ENCODE measurements at places on chromosomes 1 and 21.

GRCh38 chr1:110495926-110496600 is 22.9 kb downstream of the KCNA10 start:
- DNase-seq, result peak; percentile 48

- DNase-seq, result no peak
Observed at GRCh38 chr1:10186331-10187025, 23.9 kb upstream of the KIF1B start.

DNA sequence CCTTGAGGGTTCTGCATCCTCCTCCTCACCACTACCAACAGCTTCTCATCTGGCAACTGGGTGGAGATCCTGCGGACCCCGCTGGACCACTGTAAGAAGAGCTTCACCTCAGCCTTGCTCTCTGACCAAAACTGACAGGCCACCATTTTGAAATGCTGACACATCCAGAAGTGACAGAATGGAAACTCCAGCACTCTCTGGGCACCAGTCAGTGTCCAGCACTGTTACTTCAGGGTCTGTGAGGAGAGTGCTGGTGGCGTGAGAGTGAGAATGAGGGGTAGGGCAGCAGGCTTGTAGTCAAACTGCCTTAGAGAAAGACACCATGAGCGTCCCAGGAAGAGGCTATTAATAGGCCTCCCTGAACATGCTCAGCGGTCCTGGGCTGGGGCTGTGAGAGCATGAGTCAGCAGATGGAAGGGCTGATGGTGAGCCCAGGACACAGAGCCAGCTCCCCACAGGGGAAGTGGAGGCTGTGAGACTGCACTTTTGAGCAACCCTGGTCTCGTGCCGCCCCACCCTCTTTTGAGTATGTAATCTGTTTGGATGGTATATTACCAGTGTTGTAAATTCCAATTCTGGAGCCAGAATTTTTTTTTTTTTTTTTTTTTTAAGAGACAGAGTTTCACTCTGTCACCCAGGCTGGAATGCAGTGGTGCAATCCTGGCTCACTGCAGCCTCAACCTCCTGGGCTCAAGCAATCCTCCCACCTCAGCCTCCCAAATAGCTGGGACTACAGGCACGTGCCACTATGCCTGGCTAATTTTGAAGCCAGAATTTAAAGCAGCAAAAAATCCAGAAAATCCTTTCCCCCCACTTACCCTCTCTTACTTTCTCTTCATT is 34.4 kb upstream of the SLC30A1 start:
- DNase-seq, result peak; percentile 41

- DNase-seq, result no peak
Observed at GRCh38 chr1:113980110-113980509, 836 bp downstream of the OLFML3 start.

DNA sequence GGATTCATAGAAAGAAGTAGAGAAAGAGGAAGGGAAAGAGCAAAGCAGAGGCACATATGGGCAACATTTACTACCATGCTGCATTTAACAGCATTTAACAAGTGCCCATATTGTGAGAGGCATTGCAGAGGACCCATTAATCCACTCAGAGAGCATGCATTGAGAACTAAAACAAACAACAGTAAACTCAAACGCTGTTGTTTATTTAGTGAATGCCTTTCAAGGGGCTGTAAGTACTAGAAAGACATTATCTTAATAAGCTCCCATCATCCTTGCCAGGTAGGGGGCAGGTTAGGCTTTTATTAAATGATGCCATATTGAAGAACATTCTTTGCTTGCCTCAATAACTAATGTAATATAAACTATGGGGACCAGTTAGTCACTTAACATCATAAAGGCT is 254.3 kb upstream of the DAB1 start:
- no peak for DNase-seq

GRCh38 chr1:206713070-206713469 is 28.4 kb downstream of the MAPKAPK2 start:
- no peak for DNase-seq

DNA sequence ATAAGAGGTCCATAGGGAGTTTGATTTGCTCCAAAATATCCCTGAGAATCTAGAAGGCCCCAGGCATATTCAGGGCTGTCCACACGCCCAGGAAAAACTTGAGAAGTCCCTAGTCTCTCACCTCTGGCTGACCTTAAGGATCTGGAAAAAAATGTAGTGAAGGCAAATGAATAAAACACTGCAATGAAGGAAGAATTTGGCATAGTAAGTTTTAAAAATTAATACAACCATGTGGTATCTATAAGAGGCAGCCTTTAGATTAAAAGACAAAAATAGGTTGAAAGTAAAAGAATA is 91.3 kb downstream of the COLGALT2 start:
- no peak for DNase-seq

DNA sequence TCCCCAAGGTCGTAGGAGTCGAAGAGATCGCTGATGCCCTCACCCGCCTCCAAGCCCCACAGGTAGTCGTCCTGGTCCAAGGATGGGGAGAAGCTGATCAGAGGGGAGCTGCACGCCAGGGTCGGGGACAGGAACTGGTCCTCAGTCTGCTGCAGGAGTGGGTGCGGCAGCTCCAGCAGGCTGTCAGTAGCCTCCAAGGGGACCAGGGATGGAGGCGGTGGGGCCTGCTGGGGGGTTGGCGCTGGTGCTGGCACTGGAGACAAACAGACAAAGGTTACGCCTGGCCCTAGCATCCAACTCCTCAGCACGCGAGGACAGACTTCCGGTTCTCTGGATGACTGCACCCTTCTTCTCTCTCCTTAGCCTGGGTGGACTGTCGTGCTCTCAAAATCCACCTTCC is 21.1 kb downstream of the E2F2 start:
- DNase-seq, result no peak

DNA sequence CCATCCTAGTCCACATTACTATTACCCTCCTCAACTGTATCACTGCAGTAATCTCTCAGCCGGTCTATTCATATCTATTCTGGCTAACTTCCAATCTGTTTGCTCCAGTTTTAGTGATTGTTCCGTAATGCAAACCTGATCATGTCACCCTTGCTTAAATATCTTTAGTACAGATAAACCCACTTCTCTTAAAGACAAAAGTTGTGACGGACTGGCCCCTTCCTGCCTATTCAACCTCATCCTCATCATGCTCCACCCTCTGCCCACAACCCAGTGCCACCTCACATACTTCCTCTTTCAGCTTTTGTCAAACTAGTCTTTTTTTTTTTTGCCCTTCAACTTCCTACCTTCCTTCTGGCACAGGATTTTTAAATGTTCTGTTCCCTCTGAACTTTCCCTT is 2.8 kb upstream of the C1orf162 start:
- no peak for DNase-seq

DNA sequence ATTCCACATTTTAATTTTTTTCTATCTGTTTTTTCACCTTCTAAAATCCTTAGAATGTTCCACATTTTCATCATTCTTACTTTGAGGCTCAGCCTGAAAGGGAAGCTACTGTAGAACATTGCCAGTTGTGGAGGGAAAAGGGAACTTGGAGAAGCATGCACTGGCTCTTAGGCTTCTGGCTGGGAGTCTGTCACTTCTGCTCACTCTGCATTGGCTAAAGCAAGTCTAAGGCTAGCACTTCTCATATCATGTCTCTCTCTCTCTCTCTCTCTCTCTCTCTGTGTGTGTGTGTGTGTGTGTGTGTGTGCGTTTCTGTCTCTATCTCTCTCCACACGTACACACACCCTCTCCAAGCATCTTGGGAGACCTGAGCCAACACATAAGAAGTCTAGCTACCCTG is 49.6 kb upstream of the ADAR start:
- no peak for DNase-seq

- no peak for DNase-seq
Observed at GRCh38 chr1:226100436-226101391, 38.2 kb downstream of the H3-3A start.

GRCh38 chr1:59879574-59879973 is 47.0 kb downstream of the CYP2J2 start:
- DNase-seq, result peak; percentile 76

GRCh38 chr1:225933072-225933471 is 7.9 kb downstream of the LEFTY2 start:
- DNase-seq, result no peak

GRCh38 chr1:245311887-245312536 is 157.2 kb downstream of the KIF26B start:
- no peak for DNase-seq

GRCh38 chr1:95023399-95024043 is 49.2 kb downstream of the ALG14 start:
- DNase-seq, result peak; percentile 5

DNA sequence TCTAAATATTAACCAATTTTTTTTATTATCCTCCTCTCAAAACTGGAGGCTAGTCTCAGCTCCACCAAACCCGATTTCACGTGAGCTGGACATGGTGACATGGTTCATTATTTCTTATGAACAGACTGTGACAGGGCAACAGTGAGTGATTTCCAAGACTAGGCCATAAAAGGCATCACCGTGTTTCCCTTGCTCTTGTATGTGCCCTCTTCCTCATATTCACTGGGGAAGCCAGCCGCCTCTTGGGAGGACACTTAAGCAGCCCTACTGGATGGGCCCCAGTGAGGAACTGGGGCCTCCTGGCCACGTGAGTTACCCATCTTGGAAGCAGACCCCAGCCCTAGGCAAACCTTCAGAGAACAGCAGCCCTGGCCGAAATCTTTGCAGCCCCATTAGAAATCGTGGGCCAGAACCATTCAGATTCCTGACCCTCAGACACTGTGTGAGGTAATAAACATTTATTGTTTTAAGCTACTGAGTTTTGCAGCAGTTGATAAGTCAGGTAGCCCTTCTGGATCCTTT is 105.0 kb downstream of the GALNT2 start:
- no peak for DNase-seq

DNA sequence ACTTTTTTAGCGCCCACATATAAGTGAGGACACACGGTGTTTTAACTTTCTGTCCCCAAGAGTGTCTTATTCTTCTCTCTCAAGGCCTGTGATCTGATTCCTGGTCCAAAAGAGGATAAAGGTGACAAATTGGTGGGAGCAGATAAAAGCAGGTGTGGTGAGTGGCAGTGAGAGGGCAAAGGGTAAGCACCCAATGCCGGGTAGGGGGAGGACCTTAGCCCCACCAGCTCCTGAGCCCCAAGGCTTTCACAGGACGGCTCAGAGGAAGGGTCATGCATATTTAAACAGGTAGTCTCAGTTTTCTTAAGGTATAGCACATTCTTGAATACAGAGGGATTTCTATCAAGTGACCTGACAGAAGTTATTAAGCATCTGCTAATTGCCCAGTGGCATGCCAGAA is 19.6 kb downstream of the LBR start:
- no peak for DNase-seq

GRCh38 chr1:33903210-33903589 is 39.3 kb downstream of the HMGB4 start:
- DNase-seq, result peak; percentile 45

DNA sequence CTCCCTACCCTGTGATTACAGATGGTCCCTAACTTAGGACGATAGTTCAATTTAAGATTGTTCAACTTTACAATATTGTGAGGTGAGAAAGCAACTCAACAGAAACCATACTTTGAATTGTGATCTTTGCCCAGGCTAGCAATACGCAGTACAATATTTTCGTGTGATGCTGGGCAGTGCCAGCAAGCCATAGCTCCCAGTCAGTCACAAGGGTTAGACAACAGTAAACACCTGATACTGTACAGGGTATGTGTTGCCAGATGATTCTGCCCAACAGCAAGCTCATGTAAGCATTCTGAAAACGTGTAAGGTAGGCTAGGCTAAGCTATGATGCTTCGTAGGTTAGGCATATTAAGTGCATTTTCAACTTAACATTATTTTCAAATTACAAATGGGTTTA is 11.9 kb downstream of the GPBP1L1 start:
- DNase-seq, result no peak

GRCh38 chr1:230109066-230109465 is 42.0 kb downstream of the GALNT2 start:
- DNase-seq, result no peak

- no peak for DNase-seq
Observed at GRCh38 chr1:43402089-43402865, 12.6 kb downstream of the SZT2 start.

- peak; percentile 29 for DNase-seq
Observed at GRCh38 chr21:17585875-17586450, 26.7 kb downstream of the BTG3 start.

DNA sequence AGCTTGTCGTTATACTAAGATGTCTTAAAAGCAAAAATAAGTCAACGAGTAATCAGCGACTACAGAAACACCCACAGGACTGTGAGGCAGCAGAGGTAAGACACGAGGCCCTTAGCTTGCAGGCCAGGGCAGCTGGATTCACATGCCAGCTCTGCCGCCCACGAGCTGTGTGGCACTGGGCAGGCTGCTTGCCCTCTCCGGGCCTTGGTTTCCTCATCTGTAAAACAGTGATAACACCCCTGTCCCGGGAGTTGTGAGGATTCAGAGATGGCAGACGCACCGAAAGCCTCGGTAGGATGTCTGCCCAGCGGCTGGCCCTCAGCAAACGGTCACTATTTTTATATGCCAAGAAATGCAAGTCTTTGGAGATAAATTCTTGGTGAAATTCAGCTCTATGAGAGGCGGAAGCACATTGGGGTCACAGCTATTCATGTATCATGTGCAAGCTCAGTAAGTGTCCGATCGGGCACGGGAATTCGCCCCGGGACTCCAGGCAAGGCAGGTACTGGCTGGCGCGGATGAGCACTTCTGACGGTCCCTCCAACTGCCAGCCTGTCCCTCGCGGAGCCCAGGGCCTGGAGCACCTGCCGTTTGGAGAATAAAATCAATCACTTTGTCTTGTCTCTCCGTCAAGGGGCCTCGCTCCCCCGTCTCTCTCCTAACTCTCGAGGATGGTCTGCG is 1.1 kb downstream of the C2CD2 start:
- DNase-seq, result no peak

GRCh38 chr1:207858281-207858680 is 52.6 kb downstream of the CD34 start:
- no peak for DNase-seq

DNA sequence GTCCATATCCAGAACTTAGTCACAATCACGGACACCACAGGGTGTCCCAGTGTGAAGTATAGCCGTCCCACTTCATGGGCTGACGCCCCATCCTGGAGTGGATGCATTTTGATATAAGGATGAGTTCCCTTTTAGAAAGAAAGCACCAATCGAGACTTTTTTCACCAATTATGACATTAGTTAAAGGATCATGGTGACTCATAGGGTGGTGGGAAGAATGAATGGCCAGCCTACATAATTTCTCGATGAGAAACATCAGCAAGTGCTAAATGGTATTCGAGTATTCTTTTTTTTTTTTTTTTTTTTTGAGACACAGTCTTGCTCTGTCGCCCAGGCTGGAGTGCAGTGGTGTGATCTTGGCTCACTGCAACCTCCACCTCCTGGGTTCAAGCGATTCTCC is 38.5 kb upstream of the USP1 start:
- DNase-seq, result no peak

All from NCI-H446 (cell line).